Stimulated activated CD8-positive, alpha-beta memory T cell treated with anti-CD3 and anti-CD28 coated beads, Interleukin-15, amount 100 ng/mL, for 1 hour (primary cell): ENCODE measurements at places on chromosomes 2 and 18.

GRCh38 chr2:53422979-53423378, 344.6 kb upstream of the CHAC2 start:
- no peak for DNase-seq

DNA sequence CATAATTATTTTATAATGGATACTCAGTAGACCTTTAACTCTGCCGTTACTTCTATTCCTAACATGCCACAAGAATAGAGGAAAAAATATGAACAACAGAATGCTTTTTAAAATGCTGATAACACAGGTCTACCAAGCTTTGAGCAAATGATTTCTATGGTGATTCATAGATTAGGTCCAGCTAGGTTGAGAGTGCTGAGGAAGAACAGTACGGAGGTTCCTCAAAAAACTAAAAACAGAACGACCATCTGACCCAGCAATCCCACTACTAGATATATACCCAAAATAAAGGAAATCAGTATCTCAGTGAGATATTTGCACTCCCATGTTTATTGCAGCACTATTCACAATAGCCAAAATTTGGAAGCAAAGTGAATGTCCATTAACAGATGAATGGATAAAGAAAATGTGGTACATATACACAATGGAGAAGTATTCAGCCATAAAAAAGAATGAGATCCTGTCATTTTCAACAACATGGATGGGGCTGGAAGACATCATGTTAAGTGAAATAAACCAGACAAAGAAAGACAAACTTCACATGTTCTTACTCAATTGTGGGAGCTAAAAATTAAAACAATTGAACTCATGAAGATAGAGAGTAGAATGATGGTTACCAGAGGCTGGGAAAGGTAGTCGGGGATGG, 111.6 kb upstream of the SERTAD2 start:
- DNase-seq, result no peak

DNA sequence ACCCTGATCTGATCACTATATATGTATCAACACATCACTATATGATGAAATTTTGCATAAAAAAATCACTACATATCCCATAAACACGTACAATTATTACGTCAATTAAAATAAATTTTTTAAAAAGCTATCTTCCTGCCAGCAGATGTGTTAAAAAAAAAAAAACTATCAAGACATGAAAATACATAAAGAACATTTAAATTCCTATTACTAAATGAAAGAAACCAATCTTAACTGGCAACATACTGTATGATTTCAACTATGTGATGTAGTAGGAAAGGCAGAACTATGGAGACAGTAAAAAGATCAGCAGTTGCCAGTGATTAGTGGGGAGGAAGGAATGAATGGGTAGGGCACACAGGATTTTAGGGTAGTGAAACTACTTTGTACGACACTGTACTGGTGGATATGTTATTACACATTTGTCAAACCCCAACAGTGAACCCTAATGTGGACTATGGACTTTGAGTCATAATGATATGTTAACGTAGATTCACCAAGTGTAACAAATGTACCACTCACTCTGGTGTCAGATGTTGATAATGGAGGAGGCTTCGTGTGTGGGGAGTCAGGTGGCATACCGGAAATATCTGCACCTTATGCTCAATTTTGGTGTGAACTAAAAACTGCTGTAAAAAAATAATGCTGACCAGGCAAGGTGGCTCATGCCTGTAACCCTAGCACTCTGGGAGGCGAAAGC, 27.4 kb downstream of the USP34 start:
- no peak for DNase-seq

DNA sequence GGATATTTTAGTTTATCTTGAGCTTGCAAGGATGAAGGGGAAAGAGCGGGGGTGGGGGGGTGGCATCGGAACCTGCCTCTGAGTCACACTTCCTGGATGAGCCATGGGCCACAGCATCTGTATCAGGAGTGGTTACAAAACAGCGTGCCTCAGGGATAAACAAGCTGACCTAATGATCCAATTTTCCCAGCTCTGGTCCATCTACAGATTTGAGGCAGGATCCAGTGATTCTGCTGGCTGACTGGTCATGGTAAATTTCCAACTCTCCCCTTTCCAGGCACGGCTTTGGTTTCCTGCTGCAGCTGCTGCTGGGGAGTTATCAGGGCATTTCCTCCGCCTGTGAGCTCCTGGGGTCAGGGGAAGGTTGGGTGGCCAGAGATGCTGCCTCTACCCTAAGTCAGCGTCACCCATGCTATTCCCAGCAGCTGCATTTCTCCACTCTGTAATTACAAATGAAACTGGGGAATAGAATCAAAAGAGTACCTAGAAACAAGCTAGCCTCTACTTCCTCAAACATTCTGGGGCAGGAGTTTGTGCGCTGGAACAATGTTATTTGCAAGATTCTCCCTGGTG, 4.7 kb upstream of the HPCAL1 start:
- DNase-seq, result no peak

DNA sequence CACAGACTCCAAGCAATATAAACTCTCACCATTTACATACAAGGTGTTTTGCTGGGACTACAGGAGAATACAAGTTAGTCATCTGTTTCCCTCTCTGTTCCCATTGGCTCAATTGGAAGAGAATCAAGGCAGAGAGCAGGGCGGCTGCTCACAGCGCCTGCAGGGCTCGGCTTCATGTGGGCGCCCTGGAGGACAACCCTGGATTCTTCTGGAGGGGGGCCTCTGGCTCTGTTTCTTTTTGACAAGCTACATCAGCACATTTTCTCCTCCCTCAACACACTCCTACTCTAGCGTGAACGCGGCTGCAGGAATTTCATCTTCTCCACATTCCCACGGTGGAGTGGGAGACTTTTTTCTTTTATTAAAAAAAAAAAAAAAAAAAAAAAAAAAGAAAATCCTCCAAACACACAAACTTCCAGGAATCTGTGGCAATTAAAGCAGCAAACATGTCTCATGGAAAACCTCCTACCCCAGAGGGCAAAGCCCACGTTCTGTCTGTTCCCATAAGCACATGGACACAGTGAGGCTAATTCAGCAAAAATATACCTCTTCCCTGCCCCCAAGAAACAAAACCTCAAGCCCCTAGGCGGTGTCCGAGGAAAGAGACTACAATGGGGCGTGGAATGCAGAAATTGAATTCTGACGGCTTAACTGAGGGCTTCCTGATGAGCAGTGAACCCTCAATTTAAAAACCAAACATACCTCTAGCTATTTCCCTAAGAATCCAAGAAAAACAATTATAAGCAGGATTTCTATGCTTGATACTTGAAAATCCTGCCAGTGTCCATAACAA, 50.6 kb downstream of the PARD6G start:
- DNase-seq, result no peak

DNA sequence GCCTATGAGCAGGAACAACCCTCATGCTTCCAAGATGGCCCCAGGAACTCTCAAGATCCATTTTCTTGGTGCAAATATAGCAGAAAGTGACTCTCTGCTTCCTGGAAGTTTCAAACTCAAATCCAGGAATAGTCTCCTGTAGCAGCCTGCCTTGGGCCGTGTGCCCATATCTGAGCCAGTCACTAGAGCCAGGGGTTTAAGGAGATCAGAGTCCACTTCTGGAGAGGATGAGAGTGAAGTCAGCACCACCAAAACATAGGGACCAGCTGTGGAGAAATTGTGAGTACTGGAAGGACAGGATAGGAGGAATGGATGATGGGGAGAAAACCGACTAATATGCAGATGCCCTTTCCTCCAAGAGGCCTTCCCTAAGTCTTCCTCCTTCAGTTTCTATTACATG, 33.2 kb downstream of the PSD4 start:
- DNase-seq, result no peak

DNA sequence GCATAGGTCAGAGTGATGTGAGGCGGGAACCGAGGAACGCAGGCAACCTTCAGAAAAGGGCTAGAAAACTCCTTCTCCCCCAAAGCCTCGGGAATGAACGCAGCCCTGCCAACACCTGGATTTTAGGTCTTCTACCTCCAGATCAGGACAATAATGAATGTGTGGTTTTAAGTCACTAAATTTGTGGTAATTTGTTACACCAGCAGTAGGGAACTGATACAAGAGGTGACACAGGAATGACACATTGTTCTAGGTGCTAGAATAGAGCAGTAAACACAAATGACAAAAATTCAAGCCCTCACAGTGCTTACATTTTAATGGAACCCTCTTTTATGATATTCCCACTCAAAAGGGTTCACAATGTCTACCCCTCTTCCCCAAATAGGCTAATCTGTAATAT, 39.2 kb upstream of the EML4 start:
- DNase-seq, result no peak

- no peak for DNase-seq
Measured at GRCh38 chr2:71499691-71500090, 46.3 kb downstream of the DYSF start.

- no peak for DNase-seq
Measured at GRCh38 chr2:202299712-202300111, 34.1 kb downstream of the NOP58 start.

- DNase-seq, result no peak
Measured at GRCh38 chr2:118053681-118054080, 34.6 kb upstream of the INSIG2 start.

DNA sequence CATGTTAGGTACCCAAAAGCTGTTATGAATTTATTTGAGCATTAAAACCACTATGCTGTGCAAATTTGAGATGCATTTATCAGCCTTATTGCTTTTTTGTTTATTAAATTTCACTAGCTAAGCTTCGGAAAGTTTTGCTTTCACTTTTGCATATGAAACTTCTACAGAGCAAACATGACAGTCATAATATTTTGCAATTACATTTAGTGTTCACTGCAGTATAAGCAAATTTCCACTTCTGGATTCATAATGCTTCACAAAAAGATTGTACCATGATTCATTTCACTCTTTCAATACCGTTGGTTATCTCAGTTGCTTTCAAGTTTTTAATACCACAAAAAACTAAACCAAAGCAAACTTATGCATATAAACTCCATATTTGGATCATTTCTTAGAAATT, 228.7 kb upstream of the SLC8A1 start:
- DNase-seq, result no peak

- no peak for DNase-seq
Measured at GRCh38 chr2:235382601-235383000, 111.2 kb upstream of the AGAP1 start.
